ENCODE measurements at places on chromosomes 12 and 14.

DNA sequence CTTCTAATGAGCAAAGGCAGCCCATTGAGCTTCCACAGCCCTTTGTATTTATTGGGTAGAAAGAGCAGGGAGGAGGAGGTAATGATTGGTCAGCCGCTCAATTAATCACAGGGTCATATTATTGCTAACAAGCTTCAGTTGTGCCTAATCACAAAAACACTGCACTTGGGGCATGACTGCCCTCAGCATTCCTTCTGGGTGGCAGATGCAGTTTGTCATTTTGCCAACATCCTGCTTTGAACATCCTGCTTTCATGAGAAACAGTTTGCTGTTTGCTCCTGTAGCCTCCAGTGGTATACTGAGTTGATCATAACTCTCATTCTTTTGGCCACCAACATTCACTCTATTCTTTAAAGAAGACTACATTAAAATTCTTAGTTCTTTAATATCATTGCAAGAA lies 462.9 kb upstream of the MIS18BP1 start:
- DNase-seq, result no peak

- DNase-seq, result no peak
Observed at GRCh38 chr14:77338302-77338701, 17.5 kb downstream of the GSTZ1 start.

GRCh38 chr14:23056145-23056955 lies 970 bp downstream of the CDH24 start:
- no peak for DNase-seq

DNA sequence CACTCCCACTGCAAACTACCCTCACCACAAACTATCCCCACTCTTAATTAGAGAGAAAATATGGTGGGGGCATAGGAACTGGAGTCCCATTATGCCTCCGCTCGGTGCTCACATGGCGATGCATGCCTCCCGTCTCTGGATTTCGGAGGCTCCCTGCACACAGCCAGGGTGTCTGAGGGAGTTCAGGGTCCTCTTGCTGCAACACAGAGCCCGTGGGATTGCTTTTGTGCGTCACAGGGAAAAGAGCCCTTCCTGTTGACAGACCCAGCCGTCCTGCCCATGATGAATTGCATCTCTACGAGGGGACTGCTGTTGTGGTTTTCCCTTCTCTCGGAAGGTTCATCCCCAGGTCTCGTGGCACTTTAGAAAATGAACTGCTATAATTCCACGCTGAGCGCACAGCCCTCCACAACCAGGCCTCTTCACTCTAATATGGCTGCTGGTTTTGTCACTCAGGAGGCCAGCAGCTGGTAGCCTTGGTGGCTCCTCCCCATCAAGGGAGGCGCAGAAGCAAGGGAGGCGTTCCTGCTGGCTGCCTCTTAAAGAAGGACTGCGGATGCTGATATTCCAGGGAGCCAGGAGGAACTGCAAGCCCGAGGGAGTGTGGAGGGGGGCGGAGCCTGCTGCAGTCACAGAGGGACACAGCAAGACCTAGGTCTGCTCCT lies 158.0 kb downstream of the KCNA5 start:
- no peak for DNase-seq

DNA sequence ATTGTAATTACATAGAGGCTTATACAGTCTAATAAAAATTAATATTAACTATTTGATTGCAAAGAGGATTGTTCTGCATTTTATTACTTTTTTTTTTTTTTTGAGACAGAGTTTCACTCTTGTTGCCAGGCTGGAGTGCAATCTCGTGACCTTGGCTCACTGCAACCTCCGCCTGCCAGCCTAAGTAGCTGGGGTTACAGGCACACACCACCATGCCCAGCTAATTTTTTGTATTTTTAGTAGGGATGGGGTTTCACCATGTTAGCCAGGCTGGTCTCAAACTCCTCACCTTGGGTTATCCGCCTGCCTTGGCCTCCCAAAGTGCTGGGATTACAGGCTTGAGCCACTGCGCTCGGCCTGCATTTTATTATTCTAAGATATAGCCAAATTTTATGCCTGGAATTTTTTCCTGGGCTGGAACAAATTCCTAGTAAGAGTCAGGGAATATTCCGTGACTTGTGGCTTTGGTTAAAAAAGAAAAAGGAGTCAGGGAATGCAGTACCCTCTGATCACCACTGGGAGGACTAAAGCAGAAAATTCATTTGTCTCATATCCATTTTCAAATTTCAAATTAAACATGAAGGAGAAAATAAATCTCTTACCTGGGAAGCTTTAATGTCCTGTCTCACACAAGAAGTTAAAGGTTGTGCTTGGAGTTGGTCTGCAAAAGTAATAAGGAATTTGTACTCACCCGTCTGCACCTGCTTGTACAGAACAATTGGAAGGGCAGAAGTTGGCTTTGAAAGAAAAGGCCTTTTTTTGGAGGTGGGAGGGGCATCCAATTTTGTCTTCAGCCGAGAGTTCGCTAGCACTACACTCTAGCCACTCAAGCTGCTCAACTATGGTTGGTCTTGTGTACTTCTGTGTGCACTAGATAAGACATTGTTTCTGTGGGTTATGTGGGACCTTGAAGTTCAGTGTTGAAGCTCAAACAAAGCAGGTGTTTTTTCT lies 8.7 kb downstream of the MARK3 start:
- DNase-seq, result no peak

- no peak for DNase-seq
Observed at GRCh38 chr12:48813465-48814261, 4.6 kb upstream of the CACNB3 start.

GRCh38 chr14:68262567-68262966 lies 443.0 kb downstream of the RAD51B start:
- no peak for DNase-seq
